ENCODE measurements at places on chromosomes 3 and 15.
A peak's percentile ranks its signal among the peaks of the same experiment; 100 is the strongest.

DNA sequence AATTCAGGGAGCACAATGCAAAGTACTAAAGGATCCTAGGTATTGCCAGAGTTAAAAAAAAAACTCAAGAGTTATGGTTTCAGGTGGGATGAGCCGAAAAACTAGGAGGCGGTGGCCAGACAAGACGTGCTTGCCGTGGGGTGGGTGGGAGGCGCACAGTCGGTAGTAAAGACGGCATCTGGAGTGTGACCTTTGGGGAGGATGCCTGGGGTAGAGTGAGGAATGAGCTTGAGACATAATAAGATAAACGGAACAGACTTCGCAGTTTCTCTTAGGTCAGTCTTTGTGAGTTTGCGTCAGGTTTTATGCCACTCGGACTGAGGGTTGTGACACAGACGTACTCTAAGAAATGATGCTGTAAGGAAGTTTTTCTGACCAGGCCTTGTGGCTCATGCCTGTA lies 139.6 kb downstream of the LRRK1 start:
- DNase-seq = no peak

DNA sequence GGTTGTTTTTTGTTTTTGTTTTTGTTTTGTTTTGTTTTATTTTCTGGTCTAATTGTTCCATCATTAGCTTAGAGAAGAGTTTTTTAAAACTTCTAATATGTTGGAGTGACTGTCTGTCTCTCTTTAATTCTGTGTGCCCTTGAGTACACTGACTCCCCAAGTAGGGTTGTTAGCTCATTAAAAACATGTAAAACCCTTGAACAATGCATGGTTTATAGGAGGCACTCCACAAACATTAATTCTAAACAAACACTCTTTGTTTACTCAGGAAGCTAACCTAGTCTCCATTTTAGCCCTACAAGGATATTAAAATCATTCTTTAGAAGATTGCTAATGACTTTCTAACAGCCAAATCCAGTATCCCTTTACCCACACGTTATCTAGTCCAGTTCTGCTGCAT lies 100.5 kb downstream of the CGGBP1 start:
- DNase-seq = no peak

DNA sequence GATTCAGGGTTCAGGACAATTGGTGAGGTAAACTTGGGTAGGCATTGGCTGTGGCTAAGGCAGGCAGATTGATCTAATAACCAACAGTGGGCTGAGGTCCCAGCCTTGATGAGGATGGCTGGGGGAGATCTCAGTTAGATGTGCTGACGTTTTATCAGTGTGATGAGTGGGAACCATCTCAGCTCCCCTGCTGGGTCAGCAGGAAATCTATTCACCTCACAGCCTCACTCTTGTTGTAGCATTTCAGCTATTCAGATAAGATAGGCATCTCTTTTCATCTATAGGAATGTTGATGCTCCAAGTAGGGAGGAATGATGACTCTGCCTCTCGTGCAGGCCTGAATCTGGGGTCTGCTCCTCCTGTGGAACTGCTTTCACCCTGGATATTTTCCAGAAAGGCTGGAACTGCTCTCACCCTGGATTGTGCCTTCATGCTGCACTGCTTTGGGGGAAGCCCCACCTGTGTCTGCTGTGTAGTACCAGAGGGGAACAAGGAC lies 973.7 kb downstream of the NSUN3 start:
- DNase-seq = no peak

GRCh38 chr3:138717348-138717747 lies 108.8 kb downstream of the FAIM start:
- no peak for DNase-seq

GRCh38 chr15:48675436-48675835 lies 29.9 kb upstream of the FBN1 start:
- no peak for DNase-seq

- no peak for DNase-seq
These were observed 61.1 kb downstream of the XXYLT1 start for GRCh38 chr3:195209847-195210265.

DNA sequence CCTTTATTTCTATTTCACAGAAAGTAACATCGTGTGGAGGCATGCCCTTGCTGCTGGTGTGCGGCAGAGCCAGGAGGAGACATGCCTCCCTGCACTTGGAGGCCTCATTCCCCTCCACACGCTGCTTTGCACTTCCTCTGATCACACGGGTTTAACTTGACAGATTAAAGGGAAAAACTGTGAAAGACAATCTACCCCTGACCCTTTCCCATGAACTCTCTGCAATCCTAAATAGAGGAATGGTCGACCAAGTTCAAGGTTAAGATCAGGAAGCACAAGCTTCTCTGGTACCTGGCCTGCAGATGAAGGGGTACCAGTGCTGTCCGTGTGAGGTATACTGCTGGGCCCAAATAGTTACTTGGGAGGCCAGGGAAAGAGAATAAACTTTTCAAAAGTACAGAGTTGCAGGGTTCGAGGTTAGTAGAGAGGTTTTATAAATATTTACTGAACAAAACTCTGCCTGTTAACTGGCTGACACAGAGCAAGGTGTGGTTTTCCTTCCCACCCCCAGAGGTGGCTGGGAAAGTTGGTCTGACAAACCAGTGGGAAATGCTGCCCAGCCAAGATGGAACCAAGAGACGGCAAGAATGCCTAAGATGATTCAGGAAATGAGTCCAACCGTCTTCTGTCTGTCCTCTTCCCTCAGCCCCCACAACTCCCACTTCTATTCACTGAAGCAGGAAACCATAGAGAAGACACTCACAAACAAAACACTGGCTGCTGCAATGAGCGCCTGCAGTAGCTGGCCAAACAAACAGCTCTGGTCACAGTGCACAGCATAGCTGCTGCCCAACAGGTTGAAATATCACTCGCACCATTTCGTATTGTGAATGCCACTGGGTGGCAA lies 79.6 kb downstream of the IGF2BP2 start:
- DNase-seq = no peak

DNA sequence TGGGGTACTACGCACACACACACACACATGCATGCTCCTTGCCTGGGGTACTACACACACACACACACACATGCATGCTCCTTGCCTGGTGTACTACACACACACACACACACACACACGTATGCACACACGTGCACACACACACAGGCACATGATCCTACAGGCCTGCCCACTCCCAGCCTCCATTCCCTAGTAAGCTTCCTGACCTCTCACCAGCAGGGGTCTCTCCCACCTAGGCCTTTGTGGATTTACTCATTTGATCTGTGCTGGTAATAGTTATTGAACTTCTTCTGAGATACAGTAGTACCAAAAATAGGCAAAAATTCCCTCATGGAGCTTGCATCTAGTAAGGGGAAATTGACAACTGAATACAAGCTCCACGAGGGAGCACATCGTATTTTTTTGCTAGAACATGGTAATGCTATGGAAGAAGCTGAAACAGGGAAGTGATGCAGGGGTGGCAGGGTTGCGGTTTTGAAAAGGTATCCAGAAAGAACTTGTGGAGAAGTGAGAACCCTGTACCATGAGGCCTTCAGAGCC lies 19.1 kb downstream of the TTC21A start:
- peak; percentile 70 for DNase-seq

GRCh38 chr15:79953951-79954444 lies 17.0 kb downstream of the BCL2A1 start:
- DNase-seq = peak; percentile 73

- DNase-seq = no peak
These were observed 15.2 kb downstream of the PRICKLE2 start for GRCh38 chr3:64209866-64210621.

DNA sequence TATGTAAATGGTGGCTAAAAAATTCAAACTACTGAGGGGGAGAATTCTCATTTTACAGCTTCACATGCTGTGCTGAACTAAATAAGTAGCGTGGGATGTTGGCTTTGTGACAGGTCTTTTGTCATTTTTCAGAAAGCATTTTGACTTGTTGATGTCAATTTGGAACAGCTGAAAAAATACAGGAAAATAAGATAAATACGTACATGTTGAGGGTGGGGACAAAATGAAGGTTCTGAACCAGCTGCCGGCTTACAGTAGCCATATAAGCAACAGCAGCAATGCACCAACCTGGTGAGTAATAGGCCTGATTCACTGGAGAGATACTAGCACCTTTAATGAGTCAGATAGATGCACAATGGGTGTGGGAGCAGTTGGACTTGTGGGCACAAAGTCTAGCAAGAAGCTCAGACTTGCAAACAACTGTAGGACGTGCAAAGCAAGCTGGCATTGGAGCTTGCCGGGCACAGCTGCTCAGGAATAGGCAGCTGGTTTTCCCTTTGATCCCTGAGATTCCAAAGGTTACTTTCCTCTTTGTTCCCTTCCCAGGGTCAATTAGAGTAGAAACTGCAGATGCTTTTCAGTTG lies 12.9 kb downstream of the B3GNT5 start:
- DNase-seq = no peak

DNA sequence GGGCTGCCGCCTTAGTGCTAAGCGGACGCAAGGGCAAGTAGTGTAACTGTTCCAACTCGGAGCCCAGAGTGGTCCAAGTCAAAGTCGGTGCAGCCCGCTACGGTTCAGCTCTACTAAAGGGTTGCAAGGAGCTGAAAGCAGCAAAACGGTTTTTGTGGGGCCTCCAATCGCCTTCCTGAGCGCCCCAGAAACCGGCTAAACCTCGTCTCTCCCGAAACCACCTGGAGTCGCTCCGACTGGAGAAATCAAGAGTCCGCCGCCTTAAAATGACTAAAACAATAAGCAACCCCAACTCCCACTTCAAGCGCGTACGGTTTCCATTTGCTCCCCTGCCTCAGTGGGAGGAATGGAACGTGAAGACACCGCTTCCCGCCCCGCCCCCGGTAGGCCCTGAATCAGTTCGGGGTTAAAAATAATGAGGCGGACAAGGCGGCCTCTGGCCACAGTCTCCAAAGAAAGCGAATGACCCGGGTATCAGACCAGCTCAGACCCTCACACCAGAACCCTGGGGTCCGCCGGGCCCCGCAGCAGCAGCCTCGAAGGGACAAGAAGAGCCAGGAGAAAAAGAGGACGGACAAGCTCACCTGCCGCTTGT lies 401 bp downstream of the SEC11A start:
- DNase-seq = no peak

DNA sequence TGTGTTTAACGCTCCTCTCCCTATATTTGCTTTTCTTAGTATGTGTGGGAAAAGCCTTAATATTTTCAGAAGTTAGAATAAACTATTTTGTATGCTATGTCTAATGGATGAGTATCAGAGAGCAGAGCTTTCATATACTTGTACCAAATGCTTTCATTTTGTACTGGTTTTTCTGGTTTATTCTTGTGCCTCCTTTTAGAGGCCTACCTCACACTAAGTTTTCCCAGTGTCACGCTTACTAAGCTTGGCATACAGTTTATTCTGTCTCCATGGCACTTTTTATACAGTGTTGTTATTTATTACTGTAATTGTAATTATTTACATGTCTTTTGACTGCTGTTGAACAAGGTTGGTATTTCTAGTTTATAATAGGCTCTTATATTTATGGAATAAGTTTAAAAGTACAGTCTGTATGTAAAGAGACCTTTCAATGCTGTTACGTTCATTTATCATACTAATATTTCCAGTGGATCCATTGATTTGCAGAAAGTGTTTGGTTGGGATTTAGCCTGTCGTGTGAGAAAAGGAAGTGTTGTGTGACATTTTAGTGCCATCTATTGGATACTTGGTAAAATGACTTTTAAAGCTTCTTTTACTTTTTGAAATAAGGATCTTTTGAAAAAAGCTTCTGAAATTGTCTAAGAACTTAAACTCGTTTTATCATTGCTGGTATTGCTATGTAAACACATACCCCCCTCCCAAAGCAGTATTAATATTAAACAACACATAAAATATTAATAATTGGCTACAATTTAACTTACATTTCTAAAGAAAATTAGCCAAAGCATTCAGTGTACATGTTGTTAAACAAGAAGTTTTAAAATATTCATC lies 5.2 kb upstream of the EBLN2 start:
- peak; percentile 80 for DNase-seq

GRCh38 chr3:134334231-134334900 lies 39.9 kb downstream of the AMOTL2 start:
- no peak for DNase-seq

GRCh38 chr3:144480416-144480919 lies 508.8 kb downstream of the DIPK2A start:
- no peak for DNase-seq

GRCh38 chr3:65938676-65939075 lies 100.0 kb downstream of the MAGI1 start:
- DNase-seq = no peak

DNA sequence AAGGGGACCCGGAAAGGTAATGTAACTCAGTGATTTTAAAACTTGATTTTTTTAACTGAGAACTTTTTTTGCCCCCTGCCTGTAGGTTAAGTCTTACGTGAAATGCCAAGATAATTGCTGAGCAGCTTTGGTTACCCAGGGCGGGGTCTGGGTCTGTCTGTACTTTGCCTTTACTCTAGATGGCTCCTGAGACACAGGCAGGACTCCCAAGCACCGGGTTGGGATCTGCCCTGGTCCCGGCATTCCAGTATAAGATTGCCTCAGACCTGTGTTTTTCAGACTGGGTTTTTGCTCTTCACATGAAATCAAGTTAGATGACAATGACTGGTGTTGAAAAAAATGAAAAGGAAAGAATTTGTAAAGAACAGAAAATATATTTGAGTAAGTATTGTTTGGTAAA lies 40.3 kb downstream of the WDR76 start:
- DNase-seq = no peak

- DNase-seq = no peak
These were observed 21.6 kb downstream of the BUB1B start for GRCh38 chr15:40182358-40183029.

- DNase-seq = no peak
These were observed 44.0 kb downstream of the PSMD6 start for GRCh38 chr3:63979093-63979885.

DNA sequence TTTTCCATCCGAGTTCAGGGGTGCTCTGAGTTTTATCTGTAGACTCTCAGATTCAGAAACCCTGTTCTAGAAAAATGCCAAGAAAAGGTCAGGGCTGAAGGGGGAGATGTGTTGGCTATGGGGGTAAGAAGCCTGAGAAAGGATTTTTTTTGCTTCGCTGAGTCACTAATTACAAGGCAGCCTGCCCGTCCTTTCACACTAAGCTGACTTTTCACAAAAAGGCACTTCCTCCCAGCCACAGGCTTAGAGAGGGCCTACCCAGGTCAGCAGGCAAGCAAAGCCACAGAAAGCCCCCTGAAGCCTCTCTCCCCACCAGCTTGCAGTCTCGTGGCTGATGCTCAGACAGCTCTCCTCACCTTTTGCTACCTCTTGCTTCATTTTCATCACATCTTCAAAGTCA lies 192.6 kb upstream of the PRICKLE2 start:
- DNase-seq = no peak

DNA sequence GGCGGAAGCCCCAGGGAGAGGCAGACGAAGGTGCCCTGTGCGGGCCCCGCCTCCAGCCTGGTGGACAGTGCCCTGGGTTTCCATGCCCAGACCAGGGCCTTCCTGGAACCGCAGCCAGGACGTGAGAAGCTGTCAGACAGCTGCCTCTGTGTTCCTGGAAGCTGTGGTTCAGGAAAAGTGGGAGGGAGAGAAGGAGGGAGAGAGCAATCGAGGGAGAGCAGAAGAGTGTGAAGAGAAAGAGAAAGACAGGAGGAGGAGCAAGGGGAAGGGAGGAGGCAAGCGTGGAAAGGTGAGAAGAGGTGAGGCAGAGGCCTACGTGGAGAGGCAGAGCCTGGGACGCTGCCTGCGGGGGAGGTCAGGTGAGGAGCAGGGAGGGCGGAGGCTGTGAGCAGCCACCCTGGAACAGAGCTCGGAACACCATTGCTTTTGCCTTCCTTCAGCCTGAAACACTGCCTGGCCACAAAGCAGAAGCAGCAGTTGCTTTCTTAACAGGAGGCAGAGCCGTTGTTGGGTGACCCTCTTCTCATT lies 18.6 kb downstream of the ZDHHC19 start:
- DNase-seq = no peak
